GM13977 (cell line): ENCODE measurements at places on chromosomes 2 and 18.

- DNase-seq, result no peak
Observed at GRCh38 chr18:12015416-12016062, 34.2 kb downstream of the IMPA2 start.

- no peak for DNase-seq
Observed at GRCh38 chr2:198700319-198700718, 757.4 kb downstream of the SATB2 start.

DNA sequence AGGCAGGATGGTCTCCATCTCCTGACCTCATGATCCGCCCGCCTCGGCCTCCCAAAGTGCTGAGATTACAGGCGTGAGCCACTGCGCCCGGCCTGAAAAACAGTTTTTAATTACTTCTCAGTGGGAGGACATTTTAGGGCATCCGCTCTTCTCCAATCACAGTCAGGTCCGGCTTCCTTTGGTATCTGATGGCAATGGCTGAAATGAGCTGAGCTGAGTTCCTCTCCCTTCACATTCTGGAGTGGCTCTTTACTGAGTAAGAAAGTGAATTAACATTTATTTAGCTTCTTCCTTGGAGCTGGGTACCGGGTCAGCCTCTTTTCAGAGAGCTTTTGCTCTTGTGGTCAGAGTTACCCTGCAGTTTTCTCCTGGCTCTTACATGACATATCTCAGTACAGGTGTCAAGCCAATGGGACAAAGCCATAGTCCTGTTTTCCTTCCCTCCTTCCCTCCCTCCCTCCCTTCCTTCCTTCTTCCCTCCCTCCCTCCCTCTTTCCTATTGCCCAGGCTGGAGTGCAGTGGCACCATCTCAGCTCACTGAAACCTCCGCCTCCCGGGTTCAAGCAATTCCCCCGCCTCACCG is 1.1 kb upstream of the TTC27 start:
- DNase-seq, result no peak

DNA sequence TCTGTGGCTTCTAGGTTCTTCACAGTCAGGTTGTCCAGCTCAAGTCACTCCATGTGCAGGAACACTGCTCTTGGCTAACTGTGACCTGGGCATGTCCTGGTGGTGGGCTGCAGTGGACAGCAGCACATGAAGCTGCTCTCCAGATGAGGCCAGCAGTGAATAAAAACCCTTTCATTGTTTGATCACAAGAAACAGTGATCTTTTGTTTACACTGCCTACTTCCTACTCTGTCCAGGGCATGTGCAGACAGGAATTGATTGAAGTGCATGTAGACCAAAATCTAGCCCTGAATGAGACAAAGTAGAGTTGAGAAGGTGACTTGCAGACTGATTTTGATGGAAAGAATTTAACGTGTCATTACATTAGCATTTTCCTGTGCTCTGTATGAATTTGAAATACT is 34.9 kb downstream of the BCL2L11 start:
- no peak for DNase-seq

- peak; percentile 46 for DNase-seq
Observed at GRCh38 chr18:79944126-79944731, 7.2 kb downstream of the SLC66A2 start.

- DNase-seq, result no peak
Observed at GRCh38 chr2:237164474-237165042, 78.9 kb downstream of the COPS8 start.

GRCh38 chr2:39247512-39248043 is 3.8 kb upstream of the CDKL4 start:
- no peak for DNase-seq

DNA sequence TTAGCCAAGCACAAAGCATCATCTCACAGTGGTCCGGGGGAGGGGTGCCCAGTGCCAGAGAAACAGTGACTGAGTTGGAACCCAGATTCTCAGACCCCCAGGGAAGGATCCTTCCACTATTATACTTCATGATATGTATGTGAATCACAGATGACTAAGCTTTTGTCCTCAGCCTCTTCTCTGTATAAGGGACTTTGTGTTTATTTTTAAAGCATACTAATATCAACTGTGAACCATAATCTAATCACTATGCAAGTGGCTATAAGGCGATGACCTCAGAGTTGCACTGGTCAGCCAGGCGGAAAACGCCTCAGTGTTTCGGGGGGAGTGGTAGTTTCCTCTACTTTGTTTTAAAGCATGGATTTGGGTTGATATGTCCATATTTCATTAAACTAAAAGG is 160.4 kb upstream of the TMEM200C start:
- DNase-seq, result no peak

DNA sequence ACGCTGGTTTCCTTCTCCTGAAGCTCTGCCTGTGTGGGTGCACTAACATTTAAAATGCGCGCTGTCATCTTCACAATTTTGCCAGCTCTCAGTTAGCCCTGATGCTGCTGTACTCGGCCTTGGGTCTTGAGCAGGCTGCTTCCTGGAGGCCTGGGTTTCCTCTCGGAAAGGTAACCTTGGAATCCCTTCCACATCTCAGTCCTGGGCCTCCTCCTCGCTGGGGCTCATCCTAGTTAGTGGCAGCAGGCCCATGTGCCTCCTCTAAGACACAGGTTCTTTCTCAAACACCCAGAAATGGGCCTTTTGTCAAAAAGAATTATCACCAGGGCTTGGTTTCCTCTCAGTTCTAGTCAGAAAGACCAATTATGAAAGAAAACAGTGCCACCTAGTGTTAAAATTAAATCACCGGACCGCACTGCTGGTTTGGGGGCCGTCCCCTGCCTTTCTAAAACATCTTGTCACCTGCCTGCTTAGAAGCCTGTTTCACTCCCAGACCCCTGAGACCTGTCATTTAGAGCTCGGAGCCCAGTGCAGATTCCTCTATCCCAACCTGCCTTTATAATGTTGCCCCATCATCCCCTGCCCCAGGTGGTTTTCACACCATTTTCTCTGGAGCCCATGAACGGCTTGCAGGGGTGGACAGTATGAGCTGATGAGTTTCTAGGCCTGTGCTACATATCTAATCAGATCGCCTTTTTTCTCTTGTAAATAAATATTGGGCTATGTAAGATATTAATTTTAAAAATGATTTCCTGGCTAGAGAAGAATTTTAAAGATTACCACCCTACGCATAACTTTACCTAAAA is 42.4 kb downstream of the HK2 start:
- DNase-seq, result peak; percentile 84

GRCh38 chr18:23284629-23285028 is 149.3 kb downstream of the CABLES1 start:
- DNase-seq, result no peak

DNA sequence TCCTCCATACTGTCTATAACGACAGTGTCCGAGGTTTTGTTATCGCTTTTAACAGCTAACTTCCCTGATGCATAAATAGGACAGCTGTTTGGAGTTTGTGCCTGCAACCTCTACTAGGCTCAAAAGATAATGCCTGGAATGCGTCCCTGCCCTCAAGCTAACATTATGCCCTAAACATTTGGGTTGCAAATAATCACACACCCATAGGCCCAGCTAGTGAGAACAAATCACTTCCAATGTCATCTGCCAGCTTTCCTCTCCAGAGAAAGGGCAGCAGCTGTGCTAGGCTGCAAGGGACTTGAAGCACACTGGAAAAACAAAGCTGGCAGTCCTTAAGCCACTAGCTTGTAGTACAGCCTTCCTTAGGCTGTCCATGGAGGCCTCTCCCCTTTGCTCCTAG is 201.8 kb upstream of the LYPD1 start:
- DNase-seq, result no peak

GRCh38 chr2:209526561-209526960 is 102.7 kb downstream of the MAP2 start:
- DNase-seq, result no peak

- DNase-seq, result peak; percentile 29
Observed at GRCh38 chr2:62787386-62787785, 81.9 kb downstream of the EHBP1 start.
